Astrocyte of the hippocampus (primary cell): ENCODE measurements at places on chromosomes 11 and 22.

- DNase-seq: peak; percentile 97
Measured at GRCh38 chr11:11977206-11977938, 31.1 kb downstream of the DKK3 start.

- no peak for DNase-seq
Measured at GRCh38 chr11:70643642-70644041, 245.3 kb downstream of the CTTN start.

- DNase-seq: no peak
Measured at GRCh38 chr11:18526130-18526520, 617 bp downstream of the TSG101 start.

DNA sequence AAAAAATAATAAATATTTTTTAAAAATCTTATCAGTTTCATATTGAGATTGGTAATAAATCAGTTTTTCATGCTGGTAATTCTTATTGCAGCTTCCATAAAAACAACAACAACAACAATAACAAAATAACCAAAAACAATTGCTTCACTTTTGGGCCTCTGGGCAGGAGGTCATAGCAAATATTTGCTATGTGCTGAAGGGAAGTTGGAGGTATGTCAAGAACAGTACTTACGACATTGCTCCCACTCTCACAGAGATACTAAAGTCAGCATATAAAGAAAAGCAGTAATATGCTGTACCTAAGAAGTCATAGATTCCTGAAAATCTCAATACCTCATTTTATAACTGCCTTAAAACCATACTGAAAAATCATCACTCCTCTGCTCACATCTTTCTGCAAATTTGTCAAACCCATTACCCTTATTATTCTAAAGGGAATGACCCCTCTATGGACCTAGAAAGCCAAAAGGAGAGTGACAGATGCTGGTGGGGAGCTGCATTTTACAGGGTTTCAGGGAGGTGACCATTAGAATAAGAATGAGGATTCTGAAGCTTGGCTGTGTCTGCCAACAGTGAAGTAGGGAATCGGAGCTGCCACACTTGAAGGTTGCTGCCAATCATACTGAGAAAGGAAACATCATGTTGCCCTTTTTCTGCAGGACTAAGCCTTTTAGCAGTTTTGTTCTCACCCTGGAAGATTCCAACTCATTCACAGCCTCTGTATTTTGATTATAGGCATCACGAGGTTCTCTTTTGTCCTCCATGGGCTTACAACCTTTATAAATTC is 742.9 kb downstream of the LRRC4C start:
- peak; percentile 3 for DNase-seq

DNA sequence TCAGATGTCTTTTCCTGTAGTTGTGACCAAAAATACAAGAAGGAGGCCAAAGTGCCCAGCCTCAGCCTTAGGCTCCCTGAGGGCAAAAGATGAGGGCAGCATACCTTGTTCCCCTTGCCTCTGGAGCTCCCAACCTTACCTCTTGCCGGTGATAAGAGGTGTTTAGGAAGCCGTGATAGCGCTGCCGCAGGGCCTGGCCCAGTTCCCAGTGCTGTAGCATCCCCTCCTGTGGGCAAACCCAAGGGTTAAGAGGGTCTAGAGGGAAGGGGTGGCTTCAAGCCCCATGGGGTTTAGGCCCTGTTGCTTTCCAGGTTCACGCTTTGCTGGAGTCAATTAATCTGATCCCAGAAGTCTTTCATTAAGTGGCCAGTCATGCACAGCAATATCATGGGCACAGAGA is 1.1 kb downstream of the ACP2 start:
- DNase-seq: no peak

- DNase-seq: no peak
Measured at GRCh38 chr11:87144252-87144651, 106.5 kb downstream of the TMEM135 start.

GRCh38 chr11:28259177-28259843 is 151.1 kb downstream of the METTL15 start:
- no peak for DNase-seq

DNA sequence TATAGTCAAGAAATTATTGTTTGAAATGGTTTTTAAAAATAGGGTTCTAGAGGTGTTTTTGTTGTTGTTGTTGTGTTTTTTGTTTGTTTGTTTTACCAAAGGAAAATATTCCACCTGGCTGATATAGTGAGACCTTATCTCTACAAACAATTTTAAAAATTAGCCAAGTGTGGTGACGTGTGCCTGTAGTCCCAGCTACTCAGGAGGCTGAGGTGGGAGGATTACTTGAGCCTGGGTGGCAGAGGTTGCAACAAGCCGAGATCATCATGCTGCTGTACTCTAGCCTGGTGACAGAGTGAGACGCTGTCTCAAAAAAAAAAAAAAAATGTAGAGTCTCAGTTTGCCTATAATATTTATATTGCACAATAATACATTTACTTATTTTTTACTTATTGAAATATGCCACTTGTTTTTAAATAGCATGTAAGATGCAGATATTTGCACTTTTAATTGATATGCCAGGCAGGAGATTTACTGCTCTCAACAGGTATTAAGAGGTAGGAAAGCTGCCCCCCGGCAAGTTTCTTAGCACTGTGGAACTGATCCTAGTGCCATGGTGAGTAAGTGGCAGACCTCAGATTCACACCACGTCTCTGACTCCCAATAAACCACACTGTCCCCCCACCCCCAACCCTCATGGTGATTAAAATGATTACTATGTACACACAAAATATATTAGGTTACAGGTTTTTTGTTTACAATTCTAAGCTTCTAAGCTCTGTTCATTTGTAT is 157.4 kb downstream of the TEAD1 start:
- no peak for DNase-seq

- DNase-seq: no peak
Measured at GRCh38 chr11:14656536-14657457, 13.2 kb downstream of the PDE3B start.

DNA sequence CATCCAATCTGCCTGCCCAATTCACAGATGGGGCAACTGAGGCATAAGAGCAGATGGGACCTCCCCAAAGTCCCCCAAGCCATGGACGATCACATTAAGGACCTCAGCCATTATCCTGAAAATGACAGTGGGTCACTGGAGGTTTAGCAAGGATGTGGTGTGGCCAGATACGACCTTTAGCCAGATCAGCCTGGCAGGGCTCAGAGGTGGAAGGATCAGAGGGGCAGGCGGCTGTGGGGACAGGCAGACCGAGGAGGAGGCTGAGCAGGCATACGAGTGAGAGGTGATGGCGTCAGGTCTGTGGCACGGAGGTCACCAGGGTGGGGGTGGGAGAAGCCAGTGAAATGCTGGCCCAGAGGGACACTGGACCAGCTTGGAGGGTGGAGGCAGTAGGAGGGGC is 14.1 kb upstream of the TMPRSS6 start:
- DNase-seq: no peak

GRCh38 chr11:725624-726202 is 19.7 kb downstream of the EPS8L2 start:
- no peak for DNase-seq

GRCh38 chr11:65051398-65051858 is 6.9 kb downstream of the NAALADL1 start:
- no peak for DNase-seq

GRCh38 chr11:112023104-112023503 is 2.1 kb upstream of the DLAT start:
- no peak for DNase-seq

DNA sequence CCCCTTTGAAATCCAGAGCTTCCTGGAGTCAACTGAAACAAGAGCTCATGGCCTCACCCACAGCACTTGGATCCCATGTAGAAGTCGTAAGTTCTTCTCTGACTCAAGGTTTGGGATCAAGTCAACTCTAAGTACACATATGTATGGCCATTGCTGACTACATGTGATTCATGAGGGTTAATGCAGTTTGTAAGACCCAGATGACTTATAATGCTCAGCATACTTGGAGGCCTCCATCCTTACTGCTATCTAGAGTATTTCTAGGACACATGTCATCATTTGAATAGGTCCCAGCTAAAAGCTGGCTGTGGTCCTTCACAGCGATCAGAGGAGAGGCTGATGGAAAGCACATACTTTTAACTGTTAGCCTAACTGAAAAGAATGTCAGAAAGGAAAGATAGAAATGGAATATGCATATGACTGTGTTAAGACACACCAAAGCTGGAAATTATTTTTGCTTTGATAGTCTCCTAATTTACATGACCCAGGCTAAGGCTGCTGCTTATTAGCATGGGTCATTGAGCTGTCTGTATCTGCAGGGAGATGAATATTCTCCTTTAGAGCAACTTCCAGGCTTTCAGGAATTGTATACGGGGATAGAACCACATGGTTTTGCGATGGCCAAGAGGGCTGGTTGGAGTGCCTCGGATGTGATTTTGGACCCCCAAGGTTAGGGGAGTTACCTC is 76.3 kb downstream of the NTM start:
- no peak for DNase-seq

DNA sequence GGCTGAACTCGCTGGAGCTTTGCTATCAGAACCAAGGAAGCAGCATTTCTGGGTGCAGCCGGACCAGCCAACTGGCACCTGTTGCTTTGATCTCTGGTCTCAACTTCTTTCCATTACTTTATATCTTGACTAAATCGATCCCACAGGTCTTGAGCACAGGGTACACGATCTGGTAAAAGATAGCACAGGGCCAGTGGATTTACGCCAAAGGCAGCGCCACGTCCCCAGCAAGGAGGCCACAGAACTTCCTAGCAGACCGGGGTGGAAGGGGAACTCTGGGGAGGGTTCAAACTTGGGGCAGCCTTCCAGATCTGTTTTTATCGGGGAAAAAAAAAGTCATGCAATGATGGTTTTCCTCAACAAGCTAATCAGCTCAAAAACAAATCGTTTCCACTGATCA is 14.0 kb downstream of the VPS37C start:
- DNase-seq: no peak

DNA sequence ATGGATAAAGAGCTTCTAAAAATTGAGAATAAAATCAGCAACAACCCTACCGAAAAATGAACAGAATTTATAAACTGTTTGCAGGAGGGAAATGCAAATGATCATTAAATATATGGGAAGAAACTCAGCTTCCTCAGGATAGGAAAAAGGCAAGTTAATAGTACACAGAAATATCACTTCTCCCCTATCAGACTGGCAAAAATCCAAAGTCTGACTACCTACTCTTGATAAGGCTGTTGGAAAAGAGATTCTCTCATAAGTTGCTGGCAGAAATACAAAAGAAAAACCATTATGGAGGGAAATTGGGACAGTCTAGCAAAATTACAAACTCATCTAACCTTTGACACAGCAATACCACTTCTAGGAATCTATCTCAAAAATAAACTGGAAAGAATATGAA is 100.9 kb upstream of the LDLRAD3 start:
- DNase-seq: no peak

DNA sequence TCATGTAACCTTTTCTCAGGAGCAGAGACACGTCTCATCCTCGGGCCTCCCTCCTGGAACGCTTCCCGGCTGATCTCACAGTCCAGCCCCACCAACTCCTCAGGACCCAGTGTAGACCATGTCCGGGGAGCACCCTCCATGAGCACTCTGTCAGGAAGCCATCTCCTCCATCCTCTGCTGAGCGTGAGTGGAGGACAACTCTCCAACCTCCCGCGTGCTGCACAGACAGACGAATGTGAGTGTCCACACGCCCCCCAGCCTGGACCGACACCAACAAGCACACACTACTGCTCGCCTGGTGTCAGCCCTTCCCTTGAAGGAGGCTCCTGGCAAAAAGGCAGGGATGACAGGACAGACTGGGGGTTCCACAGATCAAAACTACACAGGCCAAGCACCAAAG is 86.6 kb downstream of the SHANK2 start:
- DNase-seq: no peak

GRCh38 chr11:131658952-131659351 is 288.5 kb downstream of the NTM start:
- DNase-seq: peak; percentile 46

DNA sequence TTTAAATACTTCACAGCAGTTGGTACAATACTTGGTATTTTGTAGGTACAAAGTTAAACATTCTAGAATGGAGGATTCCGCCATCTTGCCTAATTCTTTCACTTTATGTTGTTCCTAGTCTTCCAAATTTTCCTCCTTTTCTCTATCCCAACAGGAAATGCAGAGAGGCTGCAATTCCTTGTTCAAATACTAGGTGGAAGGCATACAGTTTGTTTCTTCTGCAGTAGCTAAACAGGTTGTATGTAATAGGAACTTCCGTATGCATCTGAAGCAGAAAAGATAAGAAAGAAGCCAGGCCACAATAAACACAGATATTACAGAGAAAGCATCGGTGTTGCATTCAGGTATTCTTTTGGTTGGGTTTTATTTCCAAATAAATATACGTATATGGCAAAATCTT is 186.4 kb upstream of the MTMR2 start:
- no peak for DNase-seq

DNA sequence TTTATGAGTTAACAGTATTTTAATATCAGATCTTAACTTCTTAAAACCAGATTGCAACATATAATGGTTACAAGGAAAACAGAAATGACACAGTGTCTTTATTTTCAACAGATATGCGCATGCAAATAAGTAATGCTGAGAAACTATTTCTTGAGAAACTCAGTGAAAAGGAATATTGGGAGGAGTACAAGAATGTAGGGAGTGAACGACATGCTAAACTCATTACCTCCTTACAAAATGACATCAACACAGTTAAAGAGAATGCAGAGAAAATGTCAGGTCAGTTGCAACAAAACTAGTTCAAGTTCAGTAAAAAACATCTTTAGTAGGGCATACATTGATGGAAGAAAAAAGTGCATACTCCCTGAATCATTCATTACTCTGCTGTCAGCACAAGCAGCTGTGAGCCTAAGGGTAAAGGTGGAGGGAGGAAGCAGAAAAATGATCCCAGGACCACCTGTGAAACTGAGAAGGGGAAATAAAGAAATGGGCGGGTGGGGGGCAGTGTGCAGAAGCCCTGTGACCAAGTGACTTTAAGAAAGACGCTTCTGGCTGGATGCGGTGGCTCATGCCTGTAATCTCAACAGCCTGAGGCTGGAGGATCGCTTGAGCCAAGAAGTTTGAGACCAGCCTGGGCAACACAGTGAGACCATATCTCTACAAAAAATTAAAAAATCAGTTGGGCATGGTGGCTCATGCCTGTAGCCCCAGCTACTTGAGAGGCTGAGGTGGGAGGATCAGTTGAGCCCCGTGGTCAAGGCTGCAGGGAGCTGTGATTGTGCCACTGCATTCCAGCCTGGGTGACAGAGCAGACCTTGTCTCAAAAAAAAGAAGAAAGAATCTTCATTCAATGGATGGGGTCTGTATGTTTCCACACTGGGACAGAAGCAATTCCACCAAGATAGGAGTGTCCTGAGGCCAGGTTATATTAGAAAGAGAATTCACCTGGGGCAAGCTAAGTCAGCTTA is 31.2 kb downstream of the CCDC83 start:
- DNase-seq: peak; percentile 69

GRCh38 chr11:107583629-107584195 is 7.2 kb upstream of the ELMOD1 start:
- no peak for DNase-seq

- peak; percentile 89 for DNase-seq
Measured at GRCh38 chr22:44449061-44449682, 48.9 kb downstream of the RTL6 start.

GRCh38 chr11:16985297-16985696 is 28.9 kb downstream of the PLEKHA7 start:
- DNase-seq: no peak
